ENCODE measurements at places on chromosomes 6 and 20. TPM values are rescaled to one million over a fixed set of nuclear protein-coding genes. Genes with fewer than 3 reads are reported as not detected.
A peak's percentile ranks its signal among the peaks of the same experiment; 100 is the strongest.

The OGFRL1 gene
- polyA plus RNA-seq = 9.8 TPM

The OLIG3 gene
- not detected for polyA plus RNA-seq

DNA sequence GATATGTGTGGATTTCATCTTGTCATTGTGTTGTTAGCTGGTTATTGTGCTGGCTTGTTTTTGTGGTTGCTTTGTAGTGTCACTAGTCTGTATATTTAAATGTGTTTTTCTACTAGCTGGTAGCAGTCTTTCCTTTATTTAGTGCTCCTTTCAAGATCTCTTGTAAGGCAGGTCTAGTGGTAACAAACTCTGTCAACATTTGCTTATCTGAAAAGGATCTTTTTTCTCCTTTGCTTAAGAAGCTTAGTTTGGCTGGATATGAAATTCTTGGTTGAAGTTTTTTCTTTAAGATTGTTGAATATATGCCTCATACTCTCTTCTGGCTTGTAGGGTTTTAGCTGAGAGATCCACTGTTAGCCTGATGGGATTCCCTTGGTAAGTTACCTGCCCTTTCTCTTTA, 32.7 kb upstream of the TFB1M start:
- no peak for DNase-seq

- no peak for DNase-seq
Observed at GRCh38 chr6:46310196-46310595, 139.4 kb upstream of the ENPP5 start.

DNA sequence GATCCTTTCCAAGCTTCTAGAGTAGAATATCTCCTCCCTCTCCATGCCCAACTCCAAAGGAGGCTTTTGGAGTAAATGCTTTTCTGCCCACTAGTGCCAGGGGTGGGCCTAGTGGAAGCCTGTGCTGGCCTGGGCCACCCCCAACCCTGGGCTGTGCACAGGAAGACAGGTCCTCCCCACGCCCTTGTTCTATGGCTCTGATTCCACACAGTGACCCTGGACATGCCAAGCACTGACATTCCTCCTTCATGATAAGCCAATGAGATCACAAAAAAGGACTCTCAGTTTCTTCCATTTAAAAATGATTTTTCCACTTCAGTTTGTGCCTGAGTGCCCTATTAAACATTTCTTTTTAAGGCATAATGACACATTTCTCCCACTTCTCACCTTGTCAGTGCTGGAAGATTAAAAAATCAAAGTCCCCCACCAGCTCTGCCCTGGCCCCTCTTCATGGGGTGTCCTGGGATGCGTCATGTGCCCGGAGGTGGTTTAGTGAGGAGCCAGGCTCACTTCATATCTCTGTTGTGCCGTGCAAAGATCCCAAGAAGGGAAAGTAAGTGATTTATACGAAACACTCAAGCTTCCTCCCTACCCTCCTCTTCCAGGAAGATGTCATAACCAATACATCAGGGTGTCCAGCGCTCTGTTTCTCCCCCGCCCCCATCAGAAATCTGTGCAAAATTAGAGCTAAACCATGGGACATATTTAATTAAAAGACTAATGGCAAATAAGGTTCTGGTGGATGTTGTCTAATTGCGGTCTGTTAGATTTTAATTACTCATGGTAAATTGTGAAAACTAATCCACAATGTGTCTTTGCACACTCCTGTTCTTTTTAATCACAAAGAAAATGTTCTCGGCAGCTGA, 255.0 kb downstream of the NRN1 start:
- no peak for DNase-seq

DNA sequence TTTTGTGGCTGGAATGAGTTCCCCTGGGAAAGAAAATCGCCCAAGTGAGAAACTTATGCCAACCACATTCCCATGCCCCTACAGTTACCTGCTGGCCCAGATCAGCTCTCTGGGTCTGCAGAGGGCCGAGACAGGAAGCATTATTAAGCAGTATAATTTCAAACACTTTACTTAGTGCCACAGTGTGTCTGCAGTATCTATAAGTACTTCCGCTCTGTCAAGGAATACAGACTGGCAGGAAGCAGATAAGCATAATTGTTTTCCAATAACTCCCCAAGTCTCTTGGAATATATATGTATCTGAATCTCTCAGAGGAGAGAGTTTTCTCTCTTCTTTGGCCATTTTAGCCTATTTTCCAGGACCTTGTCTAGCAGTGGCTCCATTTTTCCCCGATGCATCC, 24.9 kb downstream of the SAYSD1 start:
- no peak for DNase-seq

DNA sequence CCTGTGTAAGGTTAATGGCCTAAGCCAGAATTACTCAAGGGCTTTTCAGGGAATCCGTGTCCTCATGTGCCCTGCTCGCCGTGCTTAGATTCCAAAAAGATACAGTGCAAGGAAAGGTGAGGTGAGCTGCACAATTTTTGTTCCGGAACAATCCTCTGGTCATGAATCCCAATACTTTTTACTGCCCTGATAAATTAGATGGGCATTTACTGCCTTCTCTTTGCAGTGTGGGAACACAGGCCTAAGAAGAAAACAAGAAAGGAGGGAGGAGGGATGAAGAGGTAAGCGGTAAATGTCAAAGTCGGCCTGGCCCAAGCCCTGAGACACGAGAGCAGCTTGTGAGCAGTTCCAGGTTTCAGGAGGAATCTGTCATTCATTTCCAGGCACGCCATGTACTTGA, 390.9 kb upstream of the SULF2 start:
- DNase-seq = no peak

DNA sequence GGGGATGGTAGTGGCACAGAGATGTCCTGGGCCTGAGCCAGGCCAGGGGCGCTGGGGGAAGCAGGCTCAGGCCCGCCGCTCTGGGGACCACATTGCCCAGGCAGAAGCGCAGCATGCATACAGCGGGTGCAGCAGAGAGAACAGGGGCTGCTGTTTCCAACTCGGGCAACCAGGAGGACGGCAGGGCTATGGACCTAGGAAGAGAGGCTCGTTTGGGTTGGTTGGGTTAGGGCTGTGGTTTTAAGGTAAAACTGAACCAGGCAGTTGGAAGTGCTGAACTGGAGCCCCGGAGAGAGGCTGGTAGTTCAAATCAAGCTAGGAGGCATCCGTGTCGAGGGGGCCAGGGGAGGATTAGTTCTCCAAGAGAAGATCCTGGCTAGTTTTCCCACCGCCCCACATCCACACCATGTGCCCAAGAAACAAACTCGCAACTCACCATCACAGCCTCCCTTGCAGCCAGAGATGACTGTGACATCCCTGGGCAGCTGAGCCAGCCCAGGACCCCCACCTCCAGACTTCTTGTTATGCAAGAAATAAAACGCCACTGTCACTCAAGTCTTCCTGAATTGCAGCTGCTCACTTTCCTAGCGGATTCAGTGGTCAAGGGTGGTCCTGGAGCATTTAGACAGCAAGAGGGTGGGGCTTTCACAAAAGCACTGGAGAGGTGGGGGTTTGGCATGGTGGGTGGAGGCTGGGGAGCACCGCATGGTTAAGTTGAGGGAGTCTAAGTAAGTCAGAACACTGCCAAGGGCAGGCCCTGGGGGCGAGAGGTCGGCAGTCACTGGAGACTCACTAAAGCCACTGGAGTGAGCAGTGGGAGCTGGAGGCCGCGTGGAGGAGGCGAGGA, 161.2 kb downstream of the GRM4 start:
- DNase-seq = no peak

DNA sequence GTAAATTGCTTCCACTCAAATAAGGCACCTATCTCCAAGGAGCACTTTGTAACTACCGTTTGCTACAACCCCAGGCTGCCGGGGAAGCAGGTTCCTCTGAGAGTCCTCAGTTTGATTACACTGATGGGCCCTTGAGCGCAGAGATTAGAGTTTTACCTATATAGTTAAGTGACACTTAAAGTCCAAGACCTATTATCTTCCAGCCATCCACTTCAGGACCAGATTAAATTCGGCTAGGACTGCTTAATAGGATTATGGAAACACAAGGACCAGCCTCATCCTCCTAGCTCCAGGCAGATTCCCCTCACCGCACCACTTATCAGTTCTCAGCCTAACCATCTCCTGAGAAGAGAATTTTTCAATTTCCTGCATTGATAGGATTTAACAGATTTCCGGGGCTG, 64.7 kb upstream of the TIAM2 start:
- DNase-seq = no peak

GRCh38 chr6:119649531-119649930, 300.0 kb upstream of the MAN1A1 start:
- no peak for DNase-seq

- no peak for DNase-seq
Observed at GRCh38 chr6:52155791-52156576, 30.2 kb upstream of the IL17A start.

- peak; percentile 91 for DNase-seq
Observed at GRCh38 chr6:41505122-41506049, 40.8 kb upstream of the FOXP4 start.

DNA sequence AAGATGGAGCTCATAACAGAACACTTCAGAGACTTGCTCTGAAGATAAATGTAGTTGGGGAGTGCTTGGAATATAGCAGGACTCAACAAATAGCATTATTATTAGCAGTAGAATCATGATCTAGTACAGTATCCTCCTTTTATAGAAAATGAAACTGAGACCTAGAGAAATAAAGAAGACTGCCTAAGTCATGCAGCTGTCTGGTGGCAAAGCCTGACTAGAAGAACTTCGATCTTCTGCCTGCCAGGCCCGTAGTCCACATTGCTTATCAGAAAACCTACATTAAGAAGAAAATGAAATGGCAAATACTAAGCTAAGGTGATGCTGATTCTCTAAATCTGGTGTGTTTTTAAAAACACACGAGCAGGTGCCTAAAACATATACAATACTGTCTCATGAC, 46.4 kb upstream of the DST start:
- DNase-seq = no peak

Data from hindlimb muscle (tissue), 1 donor.